ENCODE measurements at places on chromosomes 6 and 20.
A peak's percentile ranks its signal among the peaks of the same experiment; 100 is the strongest.

DNA sequence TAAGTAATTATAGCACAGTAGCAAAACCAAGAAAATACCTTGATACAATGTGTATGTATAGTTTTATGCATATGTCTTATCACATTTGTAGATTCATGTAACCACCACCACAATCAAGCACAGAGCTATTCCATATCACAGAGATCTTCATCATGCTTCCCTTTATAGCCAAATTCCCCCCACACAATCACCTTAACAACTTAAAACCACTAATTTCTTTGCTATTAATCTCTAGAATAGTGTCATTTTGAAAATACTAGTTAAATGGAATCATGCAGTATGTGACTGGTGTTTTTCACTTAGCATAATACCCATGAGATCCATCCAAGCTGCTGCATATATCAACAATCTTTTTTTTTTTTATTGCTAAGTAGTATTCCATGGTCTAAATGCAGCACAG lies 8.2 kb downstream of the HLA-DRA start:
- peaks cover 13% of the 10 kb centered on the region for H3K36me3 ChIP-seq
- no peak overlapping the region for H3K4me3 ChIP-seq
- H3K4me1 ChIP-seq: no peaks in the 10 kb centered on the region
- H3K27me3 ChIP-seq: peaks cover 2% of the 10 kb centered on the region

- no peaks in the 10 kb centered on the region for H3K36me3 ChIP-seq
- no peak overlapping the region for H3K27ac ChIP-seq
- peaks cover 6% of the 10 kb centered on the region for H3K4me1 ChIP-seq
- H3K27me3 ChIP-seq: peaks cover 4% of the 10 kb centered on the region
- no peak overlapping the region for H3K4me3 ChIP-seq
- no peak for DNase-seq
These were observed 57.6 kb upstream of the REV3L start for GRCh38 chr6:111540681-111541025.

GRCh38 chr6:6984585-6985366 lies 123.0 kb upstream of the RREB1 start:
- peaks cover 3% of the 10 kb centered on the region for H3K27me3 ChIP-seq
- no peaks in the 10 kb centered on the region for H3K4me1 ChIP-seq
- peaks cover 4% of the 10 kb centered on the region for H3K36me3 ChIP-seq
- no peak for DNase-seq
- no peak overlapping the region for H3K4me3 ChIP-seq
- no peak overlapping the region for H3K27ac ChIP-seq

GRCh38 chr6:130743175-130743574 lies 84.0 kb upstream of the SMLR1 start:
- H3K36me3 ChIP-seq: peaks cover 6% of the 10 kb centered on the region
- H3K27ac ChIP-seq: no peak overlapping the region
- H3K4me3 ChIP-seq: no peak overlapping the region
- peaks cover 2% of the 10 kb centered on the region for H3K27me3 ChIP-seq

- no peak overlapping the region for H3K4me3 ChIP-seq
- no peaks in the 10 kb centered on the region for H3K4me1 ChIP-seq
- H3K36me3 ChIP-seq: peaks cover 8% of the 10 kb centered on the region
- H3K27me3 ChIP-seq: peaks cover 7% of the 10 kb centered on the region
- no peak overlapping the region for H3K27ac ChIP-seq
- no peak for DNase-seq
These were observed 35.7 kb downstream of the IGF2R start for GRCh38 chr6:160004419-160005175.

DNA sequence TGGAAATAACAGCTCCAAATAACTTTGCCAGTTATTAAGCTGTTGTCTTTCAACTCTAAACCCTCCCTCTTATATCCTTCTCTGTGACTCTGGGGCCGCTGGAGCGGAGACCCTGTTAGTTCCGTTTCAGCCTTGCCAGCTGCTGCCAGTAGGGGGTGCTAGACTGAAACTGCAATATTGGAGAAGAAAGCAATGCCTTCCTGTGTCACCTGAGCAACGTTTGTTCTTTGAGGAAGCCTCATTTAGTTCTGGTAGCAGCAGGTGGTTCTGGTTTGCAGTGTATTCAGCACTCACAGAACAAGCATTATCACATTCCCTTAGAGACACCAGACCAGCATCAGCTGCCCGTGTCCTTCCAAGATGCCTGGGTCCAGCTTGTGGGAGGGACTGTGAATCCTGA lies 22.9 kb upstream of the JAG1 start:
- no peaks in the 10 kb centered on the region for H3K4me1 ChIP-seq
- peaks cover 3% of the 10 kb centered on the region for H3K27me3 ChIP-seq
- H3K36me3 ChIP-seq: no peaks in the 10 kb centered on the region
- peak; percentile 20 for DNase-seq
- no peak overlapping the region for H3K27ac ChIP-seq

- no peaks in the 10 kb centered on the region for H3K27me3 ChIP-seq
- no peak overlapping the region for H3K27ac ChIP-seq
- H3K36me3 ChIP-seq: no peaks in the 10 kb centered on the region
- H3K4me3 ChIP-seq: no peak overlapping the region
These were observed 33.4 kb upstream of the SLC22A1 start for GRCh38 chr6:160088069-160088783.

- no peak overlapping the region for H3K4me3 ChIP-seq
- H3K27me3 ChIP-seq: peaks cover 5% of the 10 kb centered on the region
- H3K36me3 ChIP-seq: no peaks in the 10 kb centered on the region
These were observed 24.6 kb downstream of the MYLK4 start for GRCh38 chr6:2725999-2726567.
